CD4-positive, alpha-beta T cell treated with Interleukin-17A for 1 hour (primary cell): ENCODE measurements at places on chromosomes 7 and 10.

DNA sequence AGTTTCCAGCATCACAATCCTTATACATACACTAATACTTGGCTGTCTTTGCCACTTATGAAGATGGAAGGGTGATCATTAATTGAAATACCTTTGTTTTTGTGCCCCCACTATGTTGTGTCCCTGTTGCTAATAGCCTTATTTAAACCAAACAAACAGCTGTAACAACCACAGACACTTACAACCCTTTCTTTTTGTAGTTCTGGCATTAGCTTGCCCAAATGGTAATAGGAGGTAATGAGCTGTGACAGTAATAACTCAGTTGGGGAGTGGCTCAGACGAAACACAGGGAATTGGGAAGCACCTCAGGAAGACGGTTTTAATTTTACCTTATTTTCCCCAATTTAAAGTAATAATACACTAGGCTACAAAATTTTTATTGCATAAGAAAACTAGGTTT is 83.4 kb downstream of the MDFIC start:
- DNase-seq = no peak

DNA sequence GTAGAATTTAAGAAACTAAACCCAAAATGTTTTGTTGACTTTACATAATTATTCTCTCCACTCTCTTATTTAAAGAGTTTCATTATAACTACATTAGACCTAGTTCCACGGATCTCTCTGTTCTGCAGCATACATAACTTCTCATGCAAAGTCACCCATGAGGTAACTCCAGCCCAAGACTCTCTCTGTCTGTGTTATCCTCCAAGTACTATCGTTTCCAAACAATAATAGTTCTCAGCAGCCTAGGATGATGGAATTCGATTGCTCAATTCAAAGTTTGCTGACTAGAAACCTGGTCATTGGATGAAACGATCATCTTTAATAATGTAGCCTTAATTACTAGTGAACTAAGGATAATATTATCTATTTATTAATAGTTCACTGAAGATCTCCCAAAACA is 203.1 kb upstream of the PTN start:
- DNase-seq = no peak

DNA sequence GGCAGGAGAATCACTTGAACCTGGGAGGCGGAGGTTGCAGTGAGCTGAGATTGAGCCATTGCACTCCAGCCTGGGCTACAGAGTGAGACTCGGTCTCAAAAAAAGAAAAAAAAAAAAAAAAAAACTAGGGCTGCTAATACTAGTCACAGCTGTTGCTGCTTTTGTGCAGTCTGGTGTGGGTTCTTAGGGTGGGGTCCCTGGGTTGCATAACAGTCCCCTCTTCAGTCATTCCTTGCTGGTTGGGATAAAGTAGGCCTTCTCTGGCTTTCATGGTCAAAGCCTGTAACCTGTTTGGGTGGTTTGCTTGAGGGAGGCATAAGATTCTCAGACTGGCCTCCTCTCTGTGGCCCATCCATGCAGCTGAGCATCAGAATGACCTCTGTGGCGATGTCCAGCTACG is 14.1 kb downstream of the SSMEM1 start:
- DNase-seq = no peak

DNA sequence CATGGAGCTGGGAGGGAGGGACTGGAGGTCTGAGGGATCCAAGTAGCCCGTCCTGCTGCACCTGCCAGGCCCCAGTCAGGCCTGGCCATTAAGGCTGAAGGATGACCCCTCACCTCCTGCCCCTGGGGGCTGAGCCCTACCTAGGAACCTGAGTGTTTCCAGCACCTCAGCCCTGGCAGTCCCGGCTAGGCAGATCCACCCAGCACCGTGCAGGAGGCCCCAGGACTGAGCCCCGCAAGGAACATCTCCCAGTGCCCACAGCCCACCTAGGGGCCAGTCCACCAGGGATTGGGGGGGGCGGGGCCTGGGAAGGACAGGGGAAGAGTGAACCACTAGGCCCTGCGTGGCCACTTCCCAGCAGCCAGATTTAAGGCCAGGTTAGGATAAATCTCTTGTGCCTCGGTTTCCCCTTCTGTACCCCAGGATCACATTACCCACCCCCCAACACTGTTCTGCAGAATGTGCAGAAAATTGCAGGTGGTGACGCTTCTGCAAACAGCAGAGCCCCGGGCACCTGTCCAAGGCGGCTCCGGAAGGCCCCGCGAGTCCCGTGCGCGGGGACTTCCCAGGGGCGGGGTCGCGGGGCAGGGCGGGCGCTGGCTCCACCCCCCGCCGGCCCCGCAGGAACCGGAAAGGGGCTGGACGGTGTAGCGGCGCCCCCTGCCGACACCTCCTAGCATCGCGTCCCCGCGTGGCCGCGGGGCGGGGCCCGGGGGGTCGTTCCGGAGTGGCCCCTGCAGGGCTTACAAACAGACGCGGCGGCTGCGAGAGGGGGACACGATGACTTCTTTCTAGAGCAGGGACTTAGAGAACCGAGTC is 55.9 kb downstream of the PWWP2B start:
- peak; percentile 89 for DNase-seq

DNA sequence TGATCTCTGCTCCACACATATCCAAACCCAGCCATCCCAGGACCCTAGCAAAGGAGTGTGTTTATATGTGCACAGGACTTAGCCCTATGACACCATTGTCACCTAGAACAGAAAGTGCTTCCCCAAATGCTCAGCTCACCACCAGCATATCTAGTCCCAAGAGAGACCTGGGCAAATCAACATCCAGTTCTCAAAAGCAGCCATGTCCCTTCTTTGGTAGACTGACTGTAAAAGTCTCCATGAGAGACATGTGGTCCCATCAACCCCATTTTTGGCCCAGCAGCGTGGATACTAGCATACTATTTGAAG is 20.9 kb upstream of the ARHGAP22 start:
- no peak for DNase-seq

DNA sequence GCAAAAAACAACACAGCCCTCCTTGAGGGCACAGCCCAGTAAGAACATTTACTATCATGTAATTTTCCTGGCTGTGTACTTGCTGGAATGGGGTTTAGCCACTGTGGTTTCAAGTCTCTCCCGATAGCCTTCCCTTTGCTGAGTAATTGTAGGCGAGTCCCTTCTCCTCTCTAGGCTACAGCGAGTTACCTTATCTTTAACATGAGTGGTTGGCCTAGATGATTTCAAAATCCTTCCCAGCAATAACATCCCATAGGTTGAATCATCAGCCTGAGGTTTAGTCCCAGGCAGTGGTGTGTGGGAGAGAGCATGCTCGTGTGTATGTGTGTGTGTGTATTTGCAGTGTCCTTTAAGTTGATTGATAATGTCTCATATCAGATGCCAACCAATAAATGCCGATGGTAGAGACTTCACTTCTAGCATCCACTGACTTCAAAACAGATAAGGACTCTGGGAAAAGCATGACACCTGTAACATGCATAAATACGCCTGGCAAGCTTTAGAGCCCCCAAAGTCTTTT is 142.9 kb upstream of the ZMIZ1 start:
- no peak for DNase-seq

DNA sequence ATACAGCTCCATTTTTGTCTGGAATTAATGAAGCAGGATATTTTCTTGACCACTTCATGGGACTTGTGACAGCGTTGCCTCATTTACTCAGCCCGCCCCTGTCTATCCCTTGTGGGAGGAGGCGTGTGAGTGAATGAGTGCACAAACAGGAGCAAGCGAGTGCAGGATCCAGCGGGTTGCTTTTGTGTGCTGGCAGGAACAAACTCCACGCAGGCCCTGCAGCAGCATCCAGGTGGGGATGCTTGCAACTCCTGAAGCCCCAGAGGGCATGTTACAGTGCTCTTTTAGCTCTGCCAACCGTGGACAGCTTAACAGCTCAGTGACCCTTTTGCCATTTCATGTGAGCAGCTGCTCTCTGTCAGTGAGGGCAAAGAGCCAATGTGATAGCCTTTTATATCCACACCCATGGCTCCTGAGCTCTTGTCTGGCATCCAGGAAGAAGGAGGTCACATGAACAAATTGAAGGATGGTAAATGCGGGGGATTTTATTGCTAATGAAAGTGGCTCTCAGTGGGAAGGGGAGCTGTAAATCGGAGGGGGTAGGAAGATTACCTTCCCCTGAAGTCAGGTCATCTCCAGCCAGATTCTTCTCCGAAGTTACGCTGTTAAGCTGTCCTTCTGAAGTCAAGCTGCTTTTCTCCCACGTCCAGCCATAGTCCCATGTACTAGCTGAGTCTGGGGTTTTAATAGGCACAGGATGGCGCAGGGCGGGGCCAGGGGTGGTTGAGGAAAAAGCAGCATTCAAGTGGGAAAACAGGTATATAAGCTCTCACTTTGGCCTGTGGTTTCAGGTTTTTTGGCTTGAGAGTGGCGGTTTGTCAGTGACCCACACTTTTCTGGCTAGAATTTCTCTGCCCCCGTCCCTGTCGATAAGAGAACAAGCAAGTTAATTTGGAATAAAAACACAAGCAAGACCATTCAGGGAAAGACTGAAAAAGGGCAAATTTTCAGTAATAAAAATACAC is 714.7 kb upstream of the MBL2 start:
- DNase-seq = no peak

- peak; percentile 36 for DNase-seq
Observed at GRCh38 chr7:50303335-50304128, 984 bp upstream of the IKZF1 start.

GRCh38 chr10:131997366-131998049 is 15.8 kb upstream of the BNIP3 start:
- no peak for DNase-seq
